CD8-positive, alpha-beta memory T cell (primary cell): ENCODE measurements at places on chromosomes 3 and 15.
A peak's percentile ranks its signal among the peaks of the same experiment; 100 is the strongest.

- DNase-seq = no peak
These were observed 31.6 kb downstream of the ZNF654 start for GRCh38 chr3:88090681-88091080.

GRCh38 chr3:158753854-158754253 lies 21.6 kb upstream of the RARRES1 start:
- no peak for DNase-seq

GRCh38 chr3:108153451-108153981 lies 62.7 kb upstream of the CD47 start:
- peak; percentile 40 for DNase-seq

DNA sequence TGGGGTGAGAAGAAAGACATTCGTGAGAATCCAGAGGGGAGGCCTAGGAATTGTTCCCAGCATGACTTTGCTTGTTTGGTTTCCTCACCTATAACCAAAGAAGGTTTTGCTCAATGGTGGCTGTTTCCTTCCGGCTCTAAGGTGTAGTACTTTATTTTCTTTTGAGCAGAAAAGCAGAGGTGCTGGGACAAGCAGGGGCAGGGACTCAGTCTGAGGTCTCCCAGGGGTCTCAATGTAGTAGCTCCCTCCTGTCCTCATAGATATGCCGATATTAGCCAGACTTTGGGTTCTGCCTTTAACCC lies 41.6 kb downstream of the ZBTB38 start:
- DNase-seq = peak; percentile 13

DNA sequence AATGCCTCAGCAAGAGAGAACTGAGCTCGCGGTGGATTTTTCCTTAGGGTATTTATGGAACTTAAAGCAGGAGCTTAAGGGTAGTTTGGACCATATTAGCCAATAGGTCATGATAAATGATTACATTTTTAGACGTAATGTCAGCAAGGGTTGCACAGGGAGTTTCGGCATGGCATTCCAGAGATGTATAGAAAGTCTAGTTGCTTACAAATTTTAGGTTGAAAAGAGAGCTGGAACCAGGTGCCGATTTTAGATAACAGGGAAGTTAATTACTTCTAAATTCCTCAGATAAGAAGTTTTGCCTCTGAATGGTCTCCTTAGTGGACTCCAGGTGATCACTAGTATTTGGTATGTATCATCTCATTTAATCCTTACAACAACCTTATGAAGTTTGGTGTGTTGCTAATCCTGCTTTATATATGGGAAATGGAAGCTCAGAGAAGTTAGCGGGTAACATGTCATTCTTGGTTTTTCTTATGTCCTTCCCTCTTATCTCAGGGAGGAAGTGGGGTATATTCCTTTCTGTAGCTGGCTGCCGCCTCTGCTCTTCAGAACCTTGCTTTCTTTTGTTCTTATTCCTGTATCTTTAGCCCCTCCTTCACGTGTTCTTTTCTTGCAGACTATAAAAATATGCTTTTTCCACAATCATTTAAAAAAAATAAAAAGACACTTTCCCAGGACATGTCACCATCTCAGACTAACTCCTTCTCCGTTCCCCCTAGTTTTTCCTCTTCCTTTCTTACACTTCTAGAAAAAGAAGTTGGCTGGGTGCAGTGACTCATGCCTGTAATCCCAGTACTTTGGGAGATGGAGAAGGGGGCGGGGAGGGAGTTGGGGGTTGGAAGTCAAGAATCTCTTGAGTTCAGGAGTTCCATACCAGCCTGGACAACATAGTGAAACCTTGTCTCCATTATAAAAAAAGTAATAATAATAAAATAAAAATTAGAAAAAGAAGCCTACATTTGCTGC lies 25.7 kb downstream of the IQGAP1 start:
- DNase-seq = no peak

DNA sequence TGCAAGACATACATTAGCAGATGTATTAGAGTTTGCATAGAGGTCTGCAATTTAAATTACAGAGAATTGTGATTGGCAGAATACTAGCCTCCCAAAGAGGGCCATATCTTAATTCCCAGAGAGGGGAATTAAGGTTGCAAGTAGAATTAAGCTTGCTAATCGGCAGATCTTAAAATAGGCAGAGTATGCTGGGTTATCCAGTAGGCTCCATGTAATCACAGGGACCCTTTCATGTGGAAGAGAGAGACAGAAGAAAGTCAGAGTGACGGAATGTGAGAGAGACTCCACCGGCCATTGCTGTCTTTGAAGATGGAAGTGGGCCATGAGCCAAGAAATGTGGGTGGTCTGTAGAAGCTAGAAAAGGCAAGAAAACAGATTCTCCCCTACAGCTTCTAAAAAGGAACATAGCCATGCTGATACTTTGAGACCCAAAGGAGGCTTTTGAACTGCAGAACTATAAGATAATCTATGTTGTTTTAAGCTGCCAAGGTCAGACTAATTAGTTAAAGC lies 38.8 kb downstream of the IMPG2 start:
- DNase-seq = no peak

DNA sequence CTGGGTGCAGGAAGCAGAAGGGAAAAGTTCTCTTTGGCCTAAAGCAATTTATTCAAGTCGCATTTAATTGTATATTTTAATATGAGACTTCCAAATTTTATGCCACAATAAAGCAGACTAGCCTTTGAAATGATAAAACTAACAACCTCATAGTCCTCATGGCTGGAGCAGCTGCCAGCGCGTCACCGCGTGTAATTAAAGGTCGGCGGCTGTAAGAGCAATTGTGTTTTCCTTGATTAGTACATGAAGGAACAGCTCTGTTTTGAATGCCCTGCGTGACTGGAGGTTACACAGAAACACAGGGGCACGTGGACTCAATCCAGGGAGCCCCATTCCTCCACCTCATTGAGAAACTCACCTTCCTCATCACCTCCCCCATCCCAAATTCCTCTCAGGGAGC lies 10.1 kb upstream of the LRRC15 start:
- DNase-seq = no peak

- no peak for DNase-seq
These were observed 81.5 kb downstream of the GAP43 start for GRCh38 chr3:115704661-115705338.

- no peak for DNase-seq
These were observed 1.2 kb downstream of the SETD2 start for GRCh38 chr3:47162697-47163168.

DNA sequence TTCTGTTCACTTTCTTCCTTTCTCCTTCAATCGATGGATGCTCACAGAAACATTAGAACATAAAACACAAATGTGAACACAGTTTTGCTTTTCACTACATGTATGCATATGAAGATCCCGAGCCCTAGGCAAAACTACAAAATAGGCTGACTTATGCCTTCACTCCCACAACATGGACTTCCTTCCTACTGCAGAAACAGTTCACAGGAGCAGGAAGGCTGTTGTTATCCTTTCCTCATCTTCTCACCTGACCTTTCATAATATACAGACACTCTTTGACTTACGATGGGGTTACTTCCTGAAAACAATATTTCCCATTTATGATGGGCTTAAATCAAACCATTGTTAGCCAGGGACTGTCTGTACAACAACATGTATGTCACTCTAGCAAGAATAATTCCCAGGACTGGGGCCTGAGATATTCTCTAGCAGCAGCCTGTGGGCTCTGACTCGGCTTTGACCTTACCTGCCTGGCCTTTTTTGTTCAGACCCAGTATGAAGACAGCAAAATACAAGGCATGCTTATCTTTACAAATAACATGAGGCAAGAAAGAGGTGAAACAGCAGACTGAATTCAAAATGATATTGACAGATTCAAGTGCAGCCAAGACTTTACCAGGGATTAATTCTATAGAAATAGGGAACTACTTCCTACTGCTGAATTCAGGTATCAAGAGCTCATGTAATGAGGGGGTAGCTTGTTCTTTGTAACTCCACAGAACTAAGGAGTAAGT lies 51.8 kb upstream of the PLXND1 start:
- no peak for DNase-seq

DNA sequence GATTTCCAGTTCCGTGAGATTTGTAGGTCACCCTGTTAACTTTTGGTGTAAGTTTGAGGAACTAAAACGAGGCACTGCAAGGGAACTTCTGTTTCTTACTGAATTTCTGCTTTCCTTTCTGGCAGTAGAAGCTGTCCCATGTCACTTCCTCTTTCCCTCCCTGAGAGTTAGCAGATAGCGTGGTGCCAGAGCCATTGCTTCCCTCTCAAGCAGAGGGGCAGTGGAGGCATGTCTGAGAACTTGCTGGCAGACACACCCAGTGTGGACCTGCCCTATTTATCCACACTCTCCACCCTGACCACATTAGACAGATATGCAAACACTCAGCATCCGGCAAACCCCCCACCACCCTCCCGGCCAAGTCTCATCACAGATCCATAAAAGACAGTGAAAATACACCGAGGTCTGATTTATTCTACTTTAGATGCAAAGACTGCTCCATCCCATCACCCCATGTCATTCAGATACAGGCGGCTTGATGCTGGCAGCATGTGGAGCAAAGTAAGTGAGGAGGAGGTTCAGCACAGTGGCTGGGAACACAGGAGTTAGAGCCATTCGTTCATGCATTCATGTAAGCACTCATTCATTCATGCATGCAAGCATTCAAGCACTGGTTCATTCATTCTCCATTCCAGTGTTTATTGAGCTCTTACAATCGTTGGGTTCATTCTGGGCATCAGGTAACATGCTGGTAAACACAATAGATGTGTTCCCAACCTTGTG lies 324.7 kb downstream of the SHQ1 start:
- DNase-seq = no peak

DNA sequence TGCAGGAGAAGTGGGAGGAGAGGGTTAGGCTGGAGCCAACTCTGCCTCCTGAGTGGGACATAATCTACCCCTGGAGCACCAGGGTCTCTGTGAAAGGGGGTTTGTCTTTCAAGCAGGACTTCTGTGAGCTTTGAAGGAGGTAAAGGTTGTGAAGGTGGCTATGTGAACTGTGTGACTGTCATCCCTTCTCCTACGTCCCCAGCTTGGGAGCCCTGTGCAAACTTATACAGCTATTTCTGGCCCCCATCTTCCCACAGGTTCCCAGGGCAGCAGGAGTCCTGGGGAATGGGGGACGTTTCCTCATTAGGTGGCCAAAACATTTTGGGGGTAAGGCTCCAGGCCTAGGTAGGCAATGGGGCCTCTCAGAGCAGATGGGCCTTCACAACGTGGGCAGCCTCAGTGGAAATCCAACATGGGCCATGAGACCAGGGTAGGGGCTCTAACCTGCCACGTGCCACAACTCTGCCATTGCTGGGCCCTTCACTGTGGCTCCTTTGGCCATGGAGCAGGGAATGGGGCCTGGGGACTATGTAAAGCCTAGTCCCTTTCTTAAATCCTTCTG lies 3.5 kb downstream of the VIPR1 start:
- no peak for DNase-seq

DNA sequence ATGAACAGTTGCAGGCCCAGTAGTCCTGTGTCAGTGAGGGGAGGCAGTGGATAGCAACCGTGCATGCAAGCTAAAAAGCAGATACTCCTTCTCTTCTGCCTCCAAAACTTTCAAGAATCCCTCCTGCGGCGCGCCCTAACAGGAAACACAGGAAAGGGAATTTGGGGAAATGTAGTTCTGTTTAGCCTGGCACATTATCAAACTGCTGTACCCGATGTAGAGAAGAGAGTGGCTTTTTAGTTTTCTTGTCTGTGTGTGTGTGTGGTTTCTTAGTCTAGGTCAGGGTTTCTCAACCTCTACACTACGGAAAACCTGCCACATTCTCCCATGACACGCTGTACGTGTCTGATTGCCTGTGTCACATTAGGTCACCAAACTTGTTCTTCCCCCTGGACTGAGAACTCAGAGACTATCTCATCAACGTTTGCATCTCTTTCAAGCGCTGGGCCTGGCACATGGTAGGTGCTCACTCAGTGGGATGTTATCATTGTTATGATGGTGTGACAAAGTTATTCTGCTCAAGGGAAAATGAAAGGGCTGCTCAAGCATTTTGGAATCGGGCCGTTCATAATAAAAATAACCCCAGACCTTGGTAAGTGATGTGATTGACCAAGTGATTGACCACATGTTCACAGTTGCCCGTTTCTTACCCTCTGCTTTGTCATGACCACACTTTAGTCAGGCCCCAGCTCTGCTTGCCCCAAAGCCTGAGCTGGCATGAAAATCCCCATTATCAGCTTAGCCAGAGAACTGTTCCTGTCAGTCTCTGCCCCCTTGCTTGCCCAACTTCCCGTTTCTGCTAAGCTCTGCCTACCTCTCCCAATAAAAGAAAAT lies 33.2 kb downstream of the TM4SF4 start:
- DNase-seq = no peak

DNA sequence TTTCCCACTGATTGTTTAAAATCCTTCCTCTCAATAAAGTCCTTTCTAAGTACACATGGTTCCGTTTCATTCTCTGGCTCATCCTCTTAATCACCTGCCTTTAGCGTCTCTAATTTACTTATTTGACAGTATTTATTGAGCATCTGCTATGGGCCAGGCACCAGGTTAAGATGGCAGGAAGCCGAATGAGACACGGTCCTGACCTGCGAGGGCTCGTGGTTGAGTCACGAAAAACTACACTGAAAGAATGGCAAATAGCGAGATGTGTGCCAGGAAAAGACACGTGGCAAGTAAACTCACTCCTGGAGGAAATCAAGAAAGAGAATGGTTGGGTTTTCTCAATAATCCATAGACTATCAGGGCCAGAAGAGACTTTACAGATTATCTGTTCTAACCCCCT lies 60.9 kb downstream of the HES1 start:
- no peak for DNase-seq

GRCh38 chr15:85837011-85837433 lies 42.3 kb upstream of the KLHL25 start:
- no peak for DNase-seq

DNA sequence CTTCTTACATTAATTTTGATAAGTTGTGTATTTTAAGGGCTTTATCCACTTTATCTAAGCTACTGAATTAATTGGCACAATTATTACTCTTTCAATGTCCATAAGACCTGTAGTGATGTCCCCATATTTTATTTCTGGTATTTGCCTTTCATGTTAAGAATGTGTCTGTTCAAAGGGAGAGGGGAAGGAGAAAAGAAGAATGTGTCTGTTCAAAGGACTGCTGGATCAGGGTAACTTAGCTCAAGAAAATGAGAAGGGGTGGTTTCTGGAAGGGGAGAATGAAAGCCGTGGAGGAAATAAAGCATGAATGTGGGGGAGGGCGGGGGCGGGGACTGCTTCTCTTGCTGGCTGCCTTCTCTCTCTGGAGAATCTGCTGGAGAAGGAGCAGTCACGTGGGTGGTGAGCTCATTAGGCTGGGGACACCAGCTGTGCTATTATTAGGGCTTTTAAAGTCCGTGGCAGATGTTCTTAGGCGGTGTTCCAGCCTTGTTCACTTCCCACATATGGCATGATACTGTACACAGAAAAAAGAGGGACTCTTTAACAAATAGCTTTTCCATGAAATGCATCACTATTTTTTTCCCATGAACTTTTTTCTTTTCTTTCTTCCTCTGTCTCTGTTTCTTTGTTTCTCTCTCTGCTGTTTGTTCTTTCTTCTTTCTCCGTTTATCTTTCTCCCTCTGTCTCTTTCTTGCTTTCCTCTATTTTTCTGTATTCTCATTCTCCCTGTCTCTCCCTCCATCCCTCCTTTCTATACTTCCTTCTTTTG lies 63.7 kb upstream of the ULK4 start:
- DNase-seq = no peak
